NCI-H69 (cell line): ENCODE measurements at places on chromosomes 6 and 20.

GRCh38 chr6:112218563-112218962, 35.8 kb downstream of the LAMA4 start:
- DNase-seq: peak; percentile 43

GRCh38 chr20:38926934-38927616, 858 bp downstream of the FAM83D start:
- DNase-seq: peak; percentile 34

DNA sequence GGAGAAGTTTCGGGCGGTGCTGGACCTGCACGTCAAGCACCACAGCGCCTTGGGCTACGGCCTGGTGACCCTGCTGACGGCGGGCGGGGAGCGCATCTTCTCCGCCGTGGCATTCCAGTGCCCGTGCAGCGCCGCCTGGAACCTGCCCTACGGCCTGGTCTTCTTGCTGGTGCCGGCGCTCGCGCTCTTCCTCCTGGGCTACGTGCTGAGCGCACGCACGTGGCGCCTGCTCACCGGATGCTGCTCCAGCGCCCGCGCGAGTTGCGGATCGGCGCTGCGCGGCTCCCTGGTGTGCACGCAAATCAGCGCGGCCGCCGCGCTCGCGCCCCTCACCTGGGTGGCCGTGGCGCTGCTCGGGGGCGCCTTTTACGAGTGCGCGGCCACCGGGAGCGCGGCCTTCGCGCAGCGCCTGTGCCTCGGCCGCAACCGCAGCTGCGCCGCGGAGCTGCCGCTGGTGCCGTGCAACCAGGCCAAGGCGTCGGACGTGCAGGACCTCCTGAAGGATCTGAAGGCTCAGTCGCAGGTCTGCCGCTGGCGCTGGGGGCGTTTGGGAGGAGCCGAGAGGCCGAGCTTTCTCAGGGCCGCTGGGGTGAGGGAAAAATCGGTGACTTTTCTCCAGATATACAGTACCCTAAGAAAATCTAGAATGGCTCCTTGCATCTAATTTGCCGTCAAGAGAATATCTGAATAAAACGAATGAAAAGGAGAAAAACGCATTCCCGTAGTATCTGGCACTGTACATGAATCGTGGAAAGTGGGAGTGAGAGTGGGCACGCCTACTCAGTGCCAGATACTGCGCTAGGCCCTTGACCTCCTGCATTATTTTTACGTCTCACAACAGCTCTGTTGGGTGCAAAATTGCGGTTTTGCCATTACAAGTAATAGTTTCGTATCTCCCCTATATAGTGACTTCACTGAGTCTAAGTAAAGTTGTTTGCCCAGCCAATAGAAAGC, 1.0 kb downstream of the CALHM6 start:
- peak; percentile 91 for DNase-seq

DNA sequence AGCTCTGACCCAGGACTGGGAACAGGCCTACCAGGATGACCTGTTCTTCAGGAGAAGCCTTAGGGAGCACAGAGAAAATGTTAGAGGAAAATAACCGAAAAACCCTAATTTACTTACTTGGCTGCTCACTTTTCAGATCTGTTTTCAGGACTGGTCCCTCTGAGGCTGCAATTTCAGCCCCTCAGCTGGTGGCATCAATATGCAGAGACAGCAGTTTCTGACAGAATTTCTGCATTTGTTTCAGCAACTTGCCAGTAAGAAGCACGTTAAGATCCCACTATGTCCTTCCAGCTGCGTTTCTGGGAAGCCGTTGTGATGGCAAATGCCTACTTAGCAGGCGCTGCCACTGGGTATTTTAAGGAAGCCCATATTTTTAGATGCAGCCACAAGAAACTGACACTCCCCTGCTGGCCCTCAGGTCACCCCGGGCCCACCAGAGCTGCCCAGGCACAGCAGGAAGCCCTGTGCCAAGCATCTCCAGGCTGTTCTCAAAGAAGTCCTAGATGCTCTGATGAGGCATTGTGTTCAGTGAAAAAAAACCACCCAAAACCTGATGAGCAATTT, 7.5 kb downstream of the YTHDF1 start:
- no peak for DNase-seq

GRCh38 chr20:38447931-38448675, 13.0 kb upstream of the SNHG17 start:
- DNase-seq: peak; percentile 58

DNA sequence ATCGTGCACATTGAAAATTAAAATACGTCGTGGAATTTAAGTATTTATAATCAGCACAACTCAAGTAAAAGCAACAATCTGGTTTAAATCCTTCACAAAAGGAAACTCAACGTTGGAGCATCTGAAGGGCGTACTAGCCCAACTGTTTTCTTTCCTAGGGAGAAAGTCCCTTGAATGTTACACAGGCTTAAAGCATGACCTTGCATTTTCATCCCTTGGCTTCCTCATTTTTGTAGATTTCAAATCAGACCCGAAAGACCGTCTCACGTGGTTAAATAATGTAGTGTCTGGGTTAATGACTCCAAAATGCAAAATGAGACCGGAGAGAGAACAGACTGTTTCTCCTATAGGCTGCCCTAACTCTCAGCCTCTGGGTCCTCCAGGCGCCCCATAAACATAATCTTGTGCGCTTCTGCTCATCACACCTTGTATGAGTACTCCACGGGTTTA, 249.2 kb upstream of the RREB1 start:
- no peak for DNase-seq

DNA sequence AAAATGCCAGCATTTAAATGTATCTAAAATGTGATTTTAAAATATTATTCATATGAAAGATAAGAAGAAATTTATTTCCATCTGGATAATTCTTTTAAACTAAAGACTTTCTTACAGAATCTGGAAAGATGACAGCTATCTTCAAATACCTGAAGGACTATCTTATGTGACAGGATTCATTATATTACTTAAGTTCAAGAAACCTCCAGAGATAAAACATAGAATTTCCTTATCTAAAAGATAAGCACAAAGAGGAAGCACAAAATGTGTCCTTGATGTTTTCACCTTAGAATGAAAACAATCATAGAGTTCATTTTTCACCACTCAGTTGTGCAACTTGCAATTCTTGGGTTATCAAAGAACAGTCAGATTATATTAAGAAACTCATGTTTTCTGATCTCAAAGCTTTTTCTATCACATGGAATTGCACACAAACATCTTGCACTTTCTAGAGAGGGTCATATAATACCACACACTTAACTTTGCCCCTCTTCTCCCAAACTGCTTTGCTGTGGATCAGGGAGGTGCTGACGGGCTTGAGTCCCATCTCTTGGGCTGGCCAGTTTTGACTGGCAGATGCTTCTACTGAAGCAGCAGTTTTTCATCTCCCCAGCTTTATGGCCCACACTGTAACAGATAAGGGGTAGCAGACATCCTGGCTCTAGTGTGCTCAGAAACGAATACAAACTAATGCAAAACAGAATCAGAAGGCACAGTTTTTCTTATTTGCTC, 467.4 kb downstream of the CDC5L start:
- peak; percentile 23 for DNase-seq

- DNase-seq: no peak
These were observed 3.3 kb upstream of the CNKSR3 start for GRCh38 chr6:154513601-154514320.

DNA sequence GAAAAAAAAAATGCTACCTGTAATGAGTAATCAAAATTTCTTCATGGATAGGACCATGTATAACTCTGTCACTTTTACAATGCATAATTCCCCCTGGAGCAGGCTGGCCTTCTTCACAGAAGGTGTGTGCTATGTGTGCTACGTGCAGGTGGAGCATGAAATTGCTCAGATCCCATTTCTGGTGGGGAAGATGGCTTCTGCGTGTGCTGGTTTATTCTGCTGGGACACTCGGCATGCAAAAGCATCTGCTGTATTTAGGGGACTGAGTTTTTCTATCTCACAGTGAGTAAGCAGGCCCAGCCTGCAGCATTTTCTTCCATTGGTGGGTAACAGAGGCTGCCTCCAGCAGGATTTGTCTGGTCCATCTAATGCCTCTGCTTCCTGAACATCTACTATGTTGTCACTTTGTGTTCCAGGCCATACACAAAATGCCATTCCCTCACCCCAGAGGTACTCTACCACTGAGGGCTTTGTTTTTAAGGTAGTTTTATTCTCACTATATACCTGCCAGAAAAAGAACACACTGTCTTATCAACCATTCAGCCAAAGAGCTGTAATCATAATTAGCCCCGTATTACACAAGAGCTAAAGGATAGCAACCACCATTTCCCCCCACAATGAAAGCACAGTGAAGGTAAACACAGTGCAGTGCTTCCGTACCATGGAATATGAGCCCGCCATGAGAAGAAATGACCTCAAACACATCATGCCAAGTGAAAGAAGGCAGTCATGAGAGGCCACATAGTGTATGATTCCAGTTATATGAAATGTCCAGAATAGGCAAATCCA, 62.4 kb downstream of the SYNDIG1 start:
- DNase-seq: no peak

GRCh38 chr6:152540381-152540780, 96.8 kb downstream of the SYNE1 start:
- no peak for DNase-seq

DNA sequence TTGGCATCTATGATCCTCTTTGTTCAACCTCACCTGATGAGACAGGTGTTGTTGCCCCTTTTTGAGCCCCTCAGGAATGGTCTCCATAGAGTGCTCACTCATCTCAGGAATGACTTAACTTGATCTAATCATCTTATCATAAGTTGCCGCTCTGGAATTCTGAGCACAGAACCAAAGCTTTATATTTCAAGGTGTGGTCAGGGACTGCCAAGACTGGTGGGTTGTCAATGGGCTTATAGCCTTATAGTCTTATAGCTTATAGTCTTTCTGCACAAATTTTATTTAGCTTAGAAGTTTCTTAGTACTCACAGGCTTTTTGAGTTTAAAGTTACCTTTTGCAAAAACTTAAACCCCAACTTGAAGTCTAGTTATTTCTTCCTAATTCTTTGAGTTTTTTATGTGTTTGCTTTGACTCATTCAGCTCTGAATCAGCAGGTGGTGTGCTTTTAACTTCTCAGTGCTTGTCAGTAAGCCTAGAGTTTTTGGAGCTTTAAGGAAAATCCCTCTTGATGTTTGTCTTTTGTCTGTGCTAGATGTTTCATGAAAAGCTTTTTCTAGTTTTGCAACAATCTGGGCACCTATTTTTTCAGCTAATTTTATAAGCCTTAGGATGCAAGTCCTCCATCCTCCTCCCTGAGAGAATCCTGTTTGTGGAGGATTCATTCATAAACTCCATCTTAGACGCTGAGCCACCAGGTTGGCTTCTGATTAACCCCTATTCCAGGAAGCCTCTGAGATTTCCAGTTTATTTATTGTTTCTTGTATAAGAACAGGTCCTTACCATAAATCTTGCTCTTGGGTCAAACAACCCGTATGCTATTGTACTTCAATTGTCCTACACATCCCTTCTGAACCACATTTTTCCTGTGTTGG, 72.3 kb upstream of the SSTR4 start:
- no peak for DNase-seq

- DNase-seq: no peak
These were observed 11.9 kb upstream of the MYCT1 start for GRCh38 chr6:152685819-152686218.

- no peak for DNase-seq
These were observed 48.1 kb downstream of the CHMP4B start for GRCh38 chr20:33859157-33859695.

DNA sequence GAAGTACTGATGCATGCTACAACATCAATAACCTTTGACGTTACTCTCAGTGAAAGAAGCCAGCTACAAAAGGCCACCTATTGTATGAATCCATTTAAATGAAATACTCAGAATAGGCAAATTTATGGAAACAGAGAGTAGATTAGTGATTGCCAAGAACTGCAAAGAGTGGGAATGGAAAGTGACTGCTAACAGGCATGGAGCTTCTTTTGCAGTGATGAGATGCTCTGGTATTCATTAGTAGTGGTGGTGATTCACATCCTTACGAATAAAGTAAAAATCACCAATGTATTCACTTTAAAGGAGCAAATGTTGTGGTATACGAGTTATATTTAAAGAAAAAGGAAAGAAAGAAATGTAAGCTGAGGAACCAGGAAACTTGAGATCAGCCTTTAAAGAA, 126.8 kb upstream of the SAMD5 start:
- DNase-seq: no peak

- no peak for DNase-seq
These were observed 75.4 kb downstream of the TMEM244 start for GRCh38 chr6:129785756-129786135.

DNA sequence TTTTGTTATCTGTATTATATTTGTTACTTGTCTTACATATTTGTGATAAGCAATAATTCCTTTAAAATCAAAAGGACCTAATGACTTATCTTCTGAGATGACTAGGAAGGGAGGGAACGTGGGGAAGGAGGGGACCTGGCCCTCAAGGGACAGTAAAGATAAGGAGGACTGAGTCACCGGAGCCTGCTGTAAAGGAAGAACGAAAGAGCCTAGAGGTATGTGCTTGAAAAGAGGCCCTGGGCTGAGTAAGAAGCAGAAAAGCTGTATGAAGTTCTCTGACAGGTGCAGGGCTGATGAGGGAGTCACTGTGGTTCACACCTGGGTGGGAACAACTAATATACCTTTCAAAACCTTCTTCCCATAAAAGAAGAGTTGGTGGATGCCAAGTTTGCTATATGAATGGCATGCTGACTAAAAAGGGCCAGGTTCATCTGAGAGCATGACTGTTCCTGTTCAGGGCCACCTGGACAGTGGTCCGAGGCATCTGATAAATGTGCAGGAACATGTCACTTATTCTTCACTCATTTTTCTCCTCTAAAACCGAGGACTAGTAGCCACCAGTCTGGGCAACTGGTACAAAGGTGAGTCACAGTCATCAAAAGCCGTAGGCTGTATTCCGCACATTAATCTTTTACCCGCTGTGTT, 111.3 kb downstream of the TNFAIP3 start:
- no peak for DNase-seq

GRCh38 chr6:16196984-16197546, 41.3 kb upstream of the GMPR start:
- peak; percentile 72 for DNase-seq

DNA sequence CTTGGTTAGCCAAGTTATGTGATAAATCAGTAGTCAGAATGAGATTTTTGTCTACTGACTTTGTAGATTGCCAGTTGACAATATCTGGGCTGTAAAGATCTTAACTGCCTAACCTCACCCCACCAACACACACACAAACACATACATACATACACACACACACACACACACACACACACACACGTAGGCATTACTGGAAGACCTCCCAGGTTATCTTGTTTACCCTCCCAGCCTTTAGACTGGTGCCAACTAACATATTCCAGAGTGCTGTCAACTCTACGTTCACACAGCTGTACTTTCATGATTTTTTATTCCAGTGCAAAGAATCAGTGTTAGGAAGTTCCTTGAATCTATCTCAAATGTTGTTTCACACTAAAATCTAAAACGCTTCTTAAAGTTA, 38.9 kb downstream of the BMP5 start:
- no peak for DNase-seq

DNA sequence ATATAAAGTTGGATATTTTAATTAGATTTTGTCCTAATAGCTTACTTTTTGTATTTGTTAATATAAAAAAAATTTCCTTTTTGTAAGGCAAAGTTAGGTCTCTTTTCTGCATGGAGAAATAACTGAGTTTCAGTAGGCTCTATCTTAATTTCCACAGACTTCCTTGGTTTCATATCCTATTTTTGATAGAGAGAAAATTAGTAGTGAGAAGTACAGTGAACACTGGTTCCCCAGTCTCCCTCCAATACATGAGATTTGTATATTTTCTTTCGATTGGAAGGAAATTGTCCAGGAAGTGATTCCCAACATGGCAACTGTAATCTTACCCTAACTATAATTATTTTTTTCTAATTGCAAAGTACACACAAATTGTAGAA, 26.4 kb downstream of the TRIM27 start:
- DNase-seq: peak; percentile 26

GRCh38 chr20:53578492-53579222, 15.0 kb downstream of the ZNF217 start:
- peak; percentile 61 for DNase-seq
